NCI-H82 (cell line): ENCODE measurements at places on chromosomes 2 and 18.

- DNase-seq: no peak
These were observed 7.8 kb downstream of the EHD3 start for GRCh38 chr2:31241625-31242270.

DNA sequence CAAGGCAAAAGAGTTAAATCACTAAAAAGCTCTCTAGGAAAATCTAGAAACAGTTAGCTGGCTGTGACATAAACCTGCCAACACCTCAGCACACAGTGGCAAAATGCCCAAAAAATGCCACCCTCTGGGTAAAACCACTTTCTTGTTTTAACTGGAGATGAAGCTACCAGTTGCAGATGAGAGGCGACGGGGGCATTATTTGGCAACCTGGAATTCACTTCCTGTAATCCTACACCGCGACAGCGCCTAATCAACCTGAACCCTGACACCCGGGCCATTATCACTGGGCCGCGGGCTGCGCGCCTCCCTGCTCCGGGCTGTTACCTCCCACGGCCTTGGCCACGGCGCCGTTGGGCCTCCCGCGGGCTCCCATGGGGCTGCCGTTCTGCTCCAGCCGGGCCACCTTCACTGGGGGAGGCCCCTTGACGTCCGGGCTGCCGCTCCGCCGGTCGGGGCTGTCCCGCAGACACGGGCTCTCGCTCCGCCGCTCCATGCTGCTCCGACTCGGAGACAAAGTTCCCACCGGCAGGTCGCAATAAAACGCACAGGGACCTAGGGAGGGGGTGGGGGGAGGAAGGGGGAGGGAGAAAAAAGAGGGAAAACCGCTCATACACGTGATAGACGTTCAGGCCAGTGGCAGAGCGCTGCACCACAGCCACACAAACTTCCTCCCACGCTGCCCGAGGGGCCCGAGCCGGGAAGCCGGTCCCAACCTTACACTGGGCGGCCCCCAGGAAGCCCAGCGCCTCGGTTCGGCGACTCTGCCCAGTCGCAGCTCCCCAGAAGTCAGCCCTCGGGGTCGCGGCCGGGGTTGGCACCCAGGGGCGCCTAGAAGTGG, 2.0 kb downstream of the SATB2 start:
- peak; percentile 78 for DNase-seq

GRCh38 chr18:26756556-26756955, 109.0 kb downstream of the AQP4 start:
- DNase-seq: peak; percentile 9

DNA sequence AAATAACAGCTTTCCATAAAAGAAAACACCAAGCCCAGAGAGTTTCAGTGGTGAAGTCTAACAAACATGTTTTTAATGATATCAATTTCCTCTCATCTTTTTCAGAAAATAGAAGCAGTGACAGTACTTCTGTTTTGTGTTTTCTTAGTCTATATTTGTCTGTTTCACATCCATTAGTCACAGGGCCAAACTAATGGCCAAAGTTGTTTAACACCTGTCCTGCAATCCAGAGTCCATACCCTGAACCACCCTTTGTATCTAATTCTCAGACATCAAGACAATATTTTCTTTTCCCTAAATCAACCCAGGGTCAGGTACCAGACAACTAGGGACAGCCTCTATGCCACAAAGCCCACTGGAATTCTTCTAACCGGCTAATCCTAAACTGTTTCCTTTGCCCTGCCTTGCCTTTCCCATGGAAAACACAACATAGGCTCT, 25.9 kb downstream of the TMSB10 start:
- DNase-seq: no peak

DNA sequence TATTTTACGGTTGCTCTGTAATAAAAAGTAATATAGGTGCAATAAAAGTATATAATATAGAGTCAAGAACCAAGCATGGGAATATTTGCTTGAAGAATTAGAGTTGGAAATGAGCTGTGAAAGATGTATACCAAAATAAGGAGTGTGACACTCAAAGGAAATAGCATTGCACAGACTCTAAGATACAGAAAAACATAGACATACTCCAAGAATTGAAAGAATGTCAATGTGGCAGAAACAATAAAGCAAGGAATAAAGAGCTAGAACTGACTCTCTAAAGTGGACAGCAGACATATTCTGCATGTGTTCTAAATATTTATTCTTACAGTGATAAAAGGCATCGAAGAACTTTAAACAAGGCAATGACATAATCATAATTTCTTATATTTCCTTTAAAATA, 561.1 kb upstream of the SETBP1 start:
- DNase-seq: no peak

DNA sequence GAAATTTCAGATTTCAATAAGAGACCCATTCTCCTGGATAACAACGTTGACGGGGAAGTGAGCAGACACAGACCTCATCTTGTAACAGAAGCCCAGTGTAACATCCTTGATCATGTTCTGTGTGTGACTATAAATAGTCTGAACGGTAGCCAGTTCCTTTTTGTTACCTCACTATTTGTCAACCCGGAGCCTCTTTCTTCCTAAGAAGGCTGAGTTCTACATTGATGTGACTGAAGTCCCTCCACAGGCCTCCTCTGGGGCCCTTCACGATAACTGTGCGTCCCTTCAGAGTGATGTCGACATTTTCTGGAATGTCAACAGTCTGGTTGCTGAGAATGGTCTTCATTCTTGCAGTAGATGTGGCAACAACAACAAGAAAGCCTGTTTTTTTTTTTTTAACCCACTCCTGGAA, 6.3 kb upstream of the PLEKHM3 start:
- no peak for DNase-seq

DNA sequence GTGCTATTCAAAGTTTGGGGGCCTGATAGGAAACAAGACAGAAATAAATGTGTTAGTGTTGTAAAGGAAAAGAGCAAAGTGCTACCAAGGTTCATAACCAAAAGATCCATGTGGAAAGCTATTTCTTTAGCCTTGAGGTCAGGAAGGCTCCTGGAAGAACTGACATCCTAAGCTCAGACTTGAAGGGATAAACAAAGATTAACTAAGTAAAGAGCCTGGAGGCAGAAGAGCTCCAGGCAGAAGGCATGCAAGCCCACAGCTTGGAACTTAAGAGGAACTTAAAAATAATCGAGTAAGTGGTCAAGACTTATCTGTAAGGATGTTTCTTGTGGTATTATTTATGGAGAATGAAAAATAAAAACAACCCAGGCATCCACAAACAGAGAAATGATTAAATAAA, 245.0 kb upstream of the MGAT5 start:
- DNase-seq: peak; percentile 60

GRCh38 chr2:159620796-159621195, 4.4 kb upstream of the BAZ2B start:
- no peak for DNase-seq

- no peak for DNase-seq
These were observed 573.5 kb upstream of the CNTNAP5 start for GRCh38 chr2:123451542-123451941.

DNA sequence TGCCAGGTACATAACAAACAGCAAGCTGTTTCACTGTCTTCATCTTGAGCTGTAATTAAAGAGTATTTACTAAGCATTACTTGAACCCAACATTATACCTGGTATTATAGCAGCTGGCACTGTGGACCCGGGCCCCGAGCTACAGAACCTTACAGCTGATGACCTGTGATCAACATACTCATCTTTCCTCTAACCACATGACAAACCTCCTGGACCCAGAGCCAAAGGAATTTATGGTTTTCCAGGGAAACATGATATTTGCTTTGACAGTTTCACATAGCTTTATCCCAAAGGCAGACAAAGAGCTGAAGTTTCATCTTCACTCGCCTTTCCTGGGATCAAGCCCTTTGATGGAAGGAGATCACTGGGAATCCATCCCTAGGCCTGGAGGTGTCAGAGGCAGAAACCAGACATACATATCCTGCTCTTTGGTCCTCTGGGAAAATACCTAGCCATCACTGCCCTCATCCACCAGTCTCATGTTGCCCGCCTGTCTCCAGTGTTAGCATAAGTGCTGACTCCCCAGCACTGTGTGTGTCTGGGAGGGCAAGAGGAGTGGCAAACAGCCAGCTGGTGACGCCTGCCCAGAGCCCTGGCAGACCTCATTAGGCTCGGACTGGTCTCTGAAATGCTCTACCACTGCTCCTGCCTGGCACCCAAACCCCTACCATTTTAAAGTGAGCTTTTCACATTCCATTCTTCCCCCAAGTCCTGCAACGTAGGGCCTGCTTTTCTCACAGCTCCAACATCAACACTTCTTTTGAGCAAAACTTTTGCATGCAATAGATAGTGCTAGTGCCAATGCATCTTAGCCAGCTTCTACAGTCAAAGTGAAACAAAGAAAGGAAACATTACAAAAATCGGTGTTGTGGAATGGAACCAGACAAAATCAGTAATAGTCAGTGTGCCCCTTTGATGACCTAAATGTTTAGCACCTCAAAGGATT, 138.8 kb upstream of the CTAGE1 start:
- DNase-seq: no peak

- DNase-seq: peak; percentile 5
These were observed 122.1 kb downstream of the ACOXL start for GRCh38 chr2:110854355-110855081.

GRCh38 chr2:202782940-202783558, 88.5 kb downstream of the ICA1L start:
- DNase-seq: no peak

- no peak for DNase-seq
These were observed 99.7 kb downstream of the PLEKHM3 start for GRCh38 chr2:207925601-207926000.

- no peak for DNase-seq
These were observed 21.7 kb upstream of the IHH start for GRCh38 chr2:219082332-219082958.

GRCh38 chr18:68855491-68855890, 57.6 kb downstream of the CCDC102B start:
- no peak for DNase-seq
